ENCODE measurements at places on chromosomes 7 and 10. TPM values are rescaled to one million over a fixed set of nuclear protein-coding genes. Genes with fewer than 3 reads are reported as not detected.
A peak's percentile ranks its signal among the peaks of the same experiment; 100 is the strongest.

GRCh38 chr7:84258628-84259027 lies 64.0 kb upstream of the SEMA3A start:
- no peaks in the 10 kb centered on the region for H3K36me3 ChIP-seq
- H3K4me3 ChIP-seq, result no peak overlapping the region
- H3K4me1 ChIP-seq, result peaks cover 4% of the 10 kb centered on the region

GRCh38 chr7:156496363-156496769 lies 144.2 kb upstream of the RNF32 start:
- DNase-seq, result no peak
- H3K27ac ChIP-seq, result no peak overlapping the region
- peaks cover 17% of the 10 kb centered on the region for H3K4me1 ChIP-seq

- H3K27me3 ChIP-seq, result peaks cover 12% of the 10 kb centered on the region
- H3K4me1 ChIP-seq, result peaks cover 7% of the 10 kb centered on the region
- no peak overlapping the region for H3K27ac ChIP-seq
- H3K4me3 ChIP-seq, result no peak overlapping the region
- no peaks in the 10 kb centered on the region for H3K36me3 ChIP-seq
Observed at GRCh38 chr10:79381804-79382221, 34.5 kb downstream of the PPIF start.

DNA sequence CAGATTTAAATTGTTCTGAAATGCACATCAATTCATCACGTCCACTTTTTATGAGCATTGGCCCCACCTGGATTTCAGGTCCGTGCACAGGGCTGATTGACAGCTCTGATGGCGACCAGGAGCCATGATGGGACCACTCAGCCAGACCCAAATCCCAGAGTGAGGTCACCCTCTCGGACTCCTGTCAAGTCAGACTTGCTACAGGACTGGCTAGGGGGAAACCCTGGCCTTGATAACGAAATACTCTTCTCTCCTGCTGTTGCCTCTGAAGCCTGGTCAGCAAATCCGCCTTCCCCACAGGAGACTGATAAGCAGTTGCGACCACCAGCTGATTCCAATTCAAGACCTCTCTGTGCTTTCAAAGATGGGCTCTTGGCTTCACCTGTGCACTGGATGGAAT lies 76.4 kb downstream of the CARD11 start:
- no peak overlapping the region for H3K27ac ChIP-seq
- H3K4me3 ChIP-seq, result no peak overlapping the region
- no peaks in the 10 kb centered on the region for H3K27me3 ChIP-seq
- H3K4me1 ChIP-seq, result no peaks in the 10 kb centered on the region

- peak overlapping the region; percentile 78 for H3K4me3 ChIP-seq
- H3K27ac ChIP-seq, result peak overlapping the region; percentile 99
- peaks cover 36% of the 10 kb centered on the region for H3K4me1 ChIP-seq
- no peak for DNase-seq
Observed at GRCh38 chr10:45000138-45000751, 478 bp upstream of the ZNF22 start.

DNA sequence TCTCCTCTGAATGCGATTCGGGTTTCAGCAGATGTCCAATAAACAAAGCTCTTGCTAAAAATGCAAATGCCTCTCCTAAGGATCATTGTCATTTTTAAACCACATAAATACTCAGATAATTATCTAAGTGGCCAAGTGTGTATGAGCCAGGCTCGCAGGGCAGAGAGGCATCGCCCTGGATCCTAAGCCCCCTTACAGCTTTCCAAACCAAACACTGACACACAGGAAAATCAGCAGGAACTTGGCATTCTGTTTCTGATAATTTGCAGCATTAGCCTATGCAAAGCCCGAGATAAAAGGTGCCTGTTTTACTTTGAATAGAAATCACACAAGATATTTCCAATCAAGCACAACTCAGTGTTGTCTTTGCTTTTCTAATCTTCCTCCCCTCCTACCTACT lies 134.4 kb downstream of the ABCA13 start:
- no peaks in the 10 kb centered on the region for H3K4me1 ChIP-seq
- no peak for DNase-seq
- H3K27ac ChIP-seq, result no peak overlapping the region
- no peaks in the 10 kb centered on the region for H3K36me3 ChIP-seq
- H3K27me3 ChIP-seq, result no peaks in the 10 kb centered on the region

- no peak overlapping the region for H3K4me3 ChIP-seq
- H3K4me1 ChIP-seq, result no peaks in the 10 kb centered on the region
- no peak for DNase-seq
- peaks cover 45% of the 10 kb centered on the region for H3K27me3 ChIP-seq
- H3K27ac ChIP-seq, result no peak overlapping the region
Observed at GRCh38 chr10:71052076-71052660, 160.2 kb upstream of the UNC5B start.

GRCh38 chr7:120856621-120857352 lies 1.2 kb downstream of the TSPAN12 start:
- H3K36me3 ChIP-seq, result peaks cover 4% of the 10 kb centered on the region
- peaks cover 23% of the 10 kb centered on the region for H3K4me1 ChIP-seq
- no peaks in the 10 kb centered on the region for H3K27me3 ChIP-seq
- H3K4me3 ChIP-seq, result peak overlapping the region; percentile 91
- H3K27ac ChIP-seq, result peak overlapping the region; percentile 95

GRCh38 chr7:26815426-26815825 lies 49.0 kb downstream of the SKAP2 start:
- no peak overlapping the region for H3K4me3 ChIP-seq
- H3K27me3 ChIP-seq, result no peaks in the 10 kb centered on the region
- no peak overlapping the region for H3K27ac ChIP-seq
- DNase-seq, result no peak

DNA sequence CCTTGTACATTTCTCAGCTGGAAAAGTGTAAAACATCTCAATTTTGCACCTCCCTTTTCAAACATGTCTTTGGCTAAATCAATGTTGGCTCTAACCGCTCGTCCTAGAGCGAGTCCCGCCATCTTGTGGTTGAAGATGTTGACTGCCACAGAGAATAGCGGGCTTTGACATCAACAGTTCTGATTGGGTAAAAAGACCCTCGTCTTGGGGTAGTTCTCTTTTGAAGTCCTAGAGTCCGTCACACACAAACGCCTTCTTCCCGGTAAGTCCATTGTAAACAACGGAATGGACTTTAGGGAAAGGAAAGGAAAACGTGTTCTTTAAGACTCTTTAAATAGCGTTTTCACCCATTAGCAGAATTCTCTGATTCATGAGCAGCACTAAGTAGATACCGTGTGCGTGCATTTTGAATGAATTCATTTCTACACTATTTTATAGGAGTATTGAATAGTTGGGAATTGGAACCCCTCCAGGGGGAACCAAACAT lies 452 bp upstream of the RPP30 start:
- peaks cover 23% of the 10 kb centered on the region for H3K27me3 ChIP-seq
- peak overlapping the region; percentile 92 for H3K4me3 ChIP-seq
- H3K27ac ChIP-seq, result peak overlapping the region; percentile 96
- H3K4me1 ChIP-seq, result peaks cover 12% of the 10 kb centered on the region
- DNase-seq, result peak; percentile 14
- H3K36me3 ChIP-seq, result peaks cover 1% of the 10 kb centered on the region

DNA sequence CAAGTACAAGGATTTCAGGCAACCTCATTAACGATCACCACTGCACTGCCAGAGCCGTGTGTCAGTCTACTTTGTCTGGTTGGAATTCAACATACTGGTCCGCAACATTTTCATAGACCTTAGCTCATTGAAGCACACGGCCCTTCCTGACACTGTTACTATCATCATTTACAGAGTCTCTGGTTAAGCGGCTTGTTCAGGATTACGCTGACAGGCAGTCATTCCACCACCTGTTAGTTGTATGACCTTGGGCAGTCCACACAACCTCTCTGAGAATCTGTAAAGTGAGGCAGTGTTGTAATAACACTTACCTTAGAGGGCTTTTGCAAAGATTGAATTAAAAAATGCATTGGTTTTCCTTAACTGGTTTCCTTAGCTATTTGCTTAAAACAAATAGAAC lies 112.6 kb downstream of the AOAH start:
- peaks cover 5% of the 10 kb centered on the region for H3K27me3 ChIP-seq
- no peak overlapping the region for H3K27ac ChIP-seq
- H3K36me3 ChIP-seq, result no peaks in the 10 kb centered on the region
- DNase-seq, result no peak

GRCh38 chr7:92044148-92044547 lies 90.1 kb downstream of the CYP51A1 start:
- H3K36me3 ChIP-seq, result peaks cover 21% of the 10 kb centered on the region
- no peak for DNase-seq
- no peaks in the 10 kb centered on the region for H3K27me3 ChIP-seq

GRCh38 chr10:93485690-93486089 lies 3.6 kb upstream of the MYOF start:
- no peak for DNase-seq
- H3K36me3 ChIP-seq, result no peaks in the 10 kb centered on the region
- H3K27me3 ChIP-seq, result no peaks in the 10 kb centered on the region
- no peak overlapping the region for H3K27ac ChIP-seq
- peaks cover 8% of the 10 kb centered on the region for H3K4me1 ChIP-seq

DNA sequence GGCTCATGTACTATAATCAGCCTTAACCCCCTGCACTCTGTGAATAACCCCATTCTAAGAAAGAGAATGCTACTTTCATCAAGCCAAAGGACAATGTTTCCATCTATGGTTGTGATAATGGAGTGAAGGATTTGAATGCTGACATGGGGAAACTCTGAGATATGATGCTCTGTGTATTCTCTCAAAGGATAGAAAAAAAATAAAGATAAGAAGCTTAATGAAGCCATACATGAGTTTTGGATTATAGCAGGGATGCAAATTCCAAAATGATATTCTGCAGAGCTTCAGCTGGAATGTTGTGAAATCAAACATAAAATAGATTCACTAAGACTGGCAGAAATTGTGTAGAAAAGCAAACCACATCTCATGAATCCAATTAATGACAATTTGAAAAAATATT lies 1074.1 kb downstream of the XPNPEP1 start:
- no peak overlapping the region for H3K4me3 ChIP-seq
- DNase-seq, result no peak
- H3K27me3 ChIP-seq, result no peaks in the 10 kb centered on the region
- peaks cover 1% of the 10 kb centered on the region for H3K36me3 ChIP-seq
- no peaks in the 10 kb centered on the region for H3K4me1 ChIP-seq

DNA sequence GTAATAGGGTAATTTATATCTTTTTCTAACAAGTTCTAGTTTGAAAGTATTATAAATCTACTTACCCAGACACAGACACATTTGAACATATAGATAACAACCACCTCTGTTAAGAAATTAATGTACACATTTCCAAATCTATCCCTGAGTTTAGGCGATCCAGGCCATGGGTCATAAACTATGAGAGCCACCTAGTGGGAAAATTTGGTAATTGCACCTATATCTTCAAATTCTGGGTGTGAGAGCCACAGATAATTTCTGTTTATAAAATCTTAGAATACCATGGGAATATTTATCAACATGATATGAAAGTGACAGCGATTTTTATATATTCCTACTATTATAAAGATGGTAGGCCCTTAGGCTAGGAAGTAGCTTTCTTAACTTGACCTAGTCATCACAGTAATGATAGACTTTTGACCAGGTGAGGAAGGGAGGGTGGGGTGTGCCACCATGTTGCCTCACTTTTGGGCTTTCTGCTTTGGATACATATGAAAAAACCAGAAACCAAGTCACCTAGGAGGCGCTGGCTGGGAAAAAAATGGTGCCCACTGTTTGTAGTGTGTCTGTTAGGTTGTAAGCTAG lies 8.0 kb upstream of the EPHA1 start:
- DNase-seq, result no peak
- H3K36me3 ChIP-seq, result no peaks in the 10 kb centered on the region
- peaks cover 3% of the 10 kb centered on the region for H3K27me3 ChIP-seq
- peaks cover 21% of the 10 kb centered on the region for H3K4me1 ChIP-seq
- no peak overlapping the region for H3K4me3 ChIP-seq

- peak overlapping the region; percentile 93 for H3K27ac ChIP-seq
- DNase-seq, result no peak
- peaks cover 20% of the 10 kb centered on the region for H3K4me1 ChIP-seq
Observed at GRCh38 chr7:44043902-44044301, 600 bp upstream of the DBNL start.

GRCh38 chr10:125473143-125473793 lies 209.7 kb downstream of the TEX36 start:
- H3K4me3 ChIP-seq, result no peak overlapping the region
- H3K27me3 ChIP-seq, result peaks cover 9% of the 10 kb centered on the region
- no peak for DNase-seq
- H3K4me1 ChIP-seq, result peaks cover 5% of the 10 kb centered on the region

DNA sequence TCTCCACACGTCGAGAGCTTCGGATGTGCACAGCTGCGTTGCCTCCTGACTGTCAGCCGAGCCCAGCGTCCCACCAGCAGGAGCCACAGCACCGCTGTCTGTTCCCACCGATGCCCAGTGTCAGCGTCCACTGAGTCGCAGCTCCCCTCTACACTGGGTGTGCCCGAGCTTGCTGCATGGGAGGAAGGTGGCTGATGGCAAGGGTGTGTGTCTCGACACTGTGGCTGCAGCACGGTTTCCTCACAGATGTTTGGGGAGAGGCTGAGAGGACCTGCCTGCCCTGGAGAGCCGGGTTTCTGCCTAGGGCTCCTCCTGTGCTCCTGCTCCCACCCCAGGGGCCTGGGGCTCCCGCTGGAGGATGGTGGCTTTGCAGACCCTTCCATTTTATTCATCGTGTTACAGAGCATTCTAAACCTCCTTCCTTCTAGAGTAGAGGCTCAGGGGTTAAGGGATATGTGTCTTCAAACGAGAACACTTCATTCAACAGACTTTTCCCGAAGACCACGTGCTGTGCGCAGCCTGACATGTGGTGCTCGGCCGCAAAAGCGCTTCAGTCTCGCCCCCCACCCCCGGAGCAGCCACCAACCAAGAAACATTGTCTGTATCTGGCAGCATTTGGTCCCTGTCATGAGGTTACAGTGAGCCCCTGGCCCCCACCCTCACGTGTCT lies 384.8 kb downstream of the DNAJB6 start:
- no peak for DNase-seq
- H3K4me1 ChIP-seq, result no peaks in the 10 kb centered on the region
- H3K36me3 ChIP-seq, result no peaks in the 10 kb centered on the region
- no peak overlapping the region for H3K27ac ChIP-seq
- H3K27me3 ChIP-seq, result peaks cover 34% of the 10 kb centered on the region

GRCh38 chr10:32882076-32882475 lies 76.0 kb downstream of the ITGB1 start:
- peaks cover 6% of the 10 kb centered on the region for H3K4me1 ChIP-seq
- no peak overlapping the region for H3K27ac ChIP-seq
- H3K27me3 ChIP-seq, result no peaks in the 10 kb centered on the region
- no peak overlapping the region for H3K4me3 ChIP-seq
- no peak for DNase-seq

The SLC16A9 gene
- total RNA-seq, result 13.7 TPM

The ATP5MK gene
- total RNA-seq, result 264 TPM

The KCP gene
- total RNA-seq, result 6.8 TPM

The ACBD7 gene
- total RNA-seq, result 10.7 TPM

The ACTR1A gene
- total RNA-seq, result 104 TPM

The SPDYE16 gene
- total RNA-seq, result 0.31 TPM

The EN2 gene
- total RNA-seq, result not detected

The SH3PXD2A gene
- total RNA-seq, result 28.0 TPM

The CTTNBP2 gene
- total RNA-seq, result 14.0 TPM
